ENCODE measurements at places on chromosomes 7 and 10.
A peak's percentile ranks its signal among the peaks of the same experiment; 100 is the strongest.

DNA sequence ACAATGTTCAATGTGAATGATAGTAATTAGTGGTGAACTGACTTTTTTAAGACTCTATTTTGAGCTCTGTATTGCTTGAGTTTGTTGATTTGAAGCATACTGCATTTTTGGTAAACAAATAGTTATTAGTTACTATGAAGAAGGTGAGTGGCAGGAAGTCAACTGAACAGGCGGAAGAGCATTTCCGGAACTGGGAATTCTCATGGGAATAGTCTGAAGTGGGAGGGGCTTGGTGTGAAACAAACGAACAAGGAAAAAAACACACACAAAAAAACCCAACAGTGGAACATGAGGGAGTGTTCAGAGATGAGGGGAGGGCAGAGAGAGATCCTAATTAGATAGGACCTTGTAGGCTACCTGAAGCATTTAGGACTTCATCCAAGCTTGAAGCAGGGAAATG lies 43.9 kb upstream of the C1QL3 start:
- no peak for DNase-seq

GRCh38 chr10:102422545-102423129 lies 2.0 kb downstream of the FBXL15 start:
- peak; percentile 78 for DNase-seq

DNA sequence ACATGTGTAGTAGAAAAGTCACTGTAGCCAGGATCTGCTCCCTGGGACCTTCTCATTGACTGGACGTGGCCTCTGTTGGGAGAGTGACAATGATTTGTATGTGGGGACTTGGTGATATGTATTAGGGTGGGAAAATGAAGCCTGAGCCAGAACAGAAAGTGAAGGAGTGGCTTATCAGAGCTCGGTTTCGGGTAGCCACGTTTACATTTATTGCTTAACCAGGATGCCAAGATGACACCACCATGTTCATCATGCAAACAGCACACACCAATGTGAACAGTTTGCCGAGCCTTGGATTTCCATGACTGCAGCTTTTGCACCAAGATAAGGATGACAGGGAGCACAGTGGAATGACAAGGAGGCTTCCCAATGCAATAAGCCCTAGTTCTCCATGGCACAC lies 112.8 kb upstream of the STK17A start:
- DNase-seq: no peak

DNA sequence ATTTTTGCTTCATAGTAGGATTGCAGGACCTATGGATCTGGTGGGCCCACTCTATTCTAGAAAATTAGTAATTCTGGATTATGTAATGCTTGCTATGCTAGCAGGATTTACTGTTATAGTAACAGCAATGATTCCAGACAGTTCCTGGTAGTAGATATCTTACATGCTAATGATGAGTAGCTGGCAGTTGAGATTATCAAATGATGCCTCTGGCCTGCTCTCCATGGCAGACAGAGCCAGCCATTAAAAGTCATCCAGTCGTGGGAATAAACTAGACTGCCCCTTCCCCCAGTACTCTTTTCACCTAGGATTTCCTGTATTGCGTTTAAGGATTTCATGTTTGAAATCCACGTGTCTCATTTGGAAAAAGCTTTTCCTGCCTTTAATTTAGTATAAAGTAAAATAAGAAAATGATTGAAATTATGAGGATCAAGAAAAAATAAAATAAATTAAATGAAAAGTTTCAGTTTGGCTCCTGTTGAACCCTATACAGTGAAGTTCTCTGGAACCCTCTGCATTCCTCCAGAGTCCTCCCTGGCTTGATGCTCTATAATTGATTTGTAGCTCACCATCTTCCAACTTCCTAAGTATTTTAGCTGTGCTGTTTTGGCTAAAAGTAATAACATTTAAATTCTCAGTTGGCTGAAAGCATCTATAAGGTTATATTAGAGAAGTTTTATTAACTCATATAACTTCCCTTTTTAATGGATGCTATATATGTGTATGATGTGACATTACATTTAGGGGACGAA lies 14.6 kb downstream of the UMAD1 start:
- no peak for DNase-seq

DNA sequence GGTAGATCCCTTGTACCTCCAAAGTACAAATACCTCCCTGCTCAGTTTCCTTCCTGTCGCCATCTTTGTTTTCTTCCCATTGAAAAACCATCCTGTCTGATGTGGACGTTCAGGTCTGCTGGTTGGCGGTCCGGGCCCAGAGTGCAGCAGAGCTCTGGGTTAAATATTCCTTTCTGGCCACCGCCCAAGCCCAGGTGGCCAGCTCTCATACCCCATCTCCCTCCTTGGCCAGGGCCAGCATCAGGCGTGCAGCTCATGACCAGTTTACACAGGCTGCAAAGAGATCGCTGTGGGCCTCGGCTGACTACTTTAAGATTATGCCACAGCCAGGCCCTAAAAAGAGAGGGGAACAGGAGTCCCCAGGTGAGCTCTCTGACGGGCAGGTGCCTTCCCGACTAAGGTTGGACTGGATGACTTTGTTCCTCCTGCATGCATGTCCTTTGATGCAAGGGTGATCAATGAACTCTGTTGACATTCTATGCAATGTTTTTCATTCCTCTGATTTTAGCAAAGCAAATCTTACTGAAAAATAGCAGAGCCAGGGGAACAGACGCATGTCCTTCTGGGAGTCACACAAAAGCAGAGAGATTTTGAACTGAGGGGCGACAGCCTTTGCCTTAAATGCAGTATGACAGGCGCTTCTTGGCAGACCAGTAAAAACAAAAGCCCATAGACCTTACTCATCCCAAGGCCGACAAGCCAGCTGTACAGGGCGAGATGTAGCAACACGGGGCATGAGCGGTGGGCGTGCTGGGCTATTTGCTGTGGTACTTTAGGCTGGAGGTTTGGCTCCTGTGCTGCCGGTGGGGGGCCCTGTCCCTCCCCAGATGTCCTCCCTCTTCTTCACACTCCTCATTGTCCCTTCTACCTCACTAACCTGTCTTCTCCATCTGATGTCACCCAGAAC lies 33.3 kb upstream of the SH2B2 start:
- DNase-seq: no peak

DNA sequence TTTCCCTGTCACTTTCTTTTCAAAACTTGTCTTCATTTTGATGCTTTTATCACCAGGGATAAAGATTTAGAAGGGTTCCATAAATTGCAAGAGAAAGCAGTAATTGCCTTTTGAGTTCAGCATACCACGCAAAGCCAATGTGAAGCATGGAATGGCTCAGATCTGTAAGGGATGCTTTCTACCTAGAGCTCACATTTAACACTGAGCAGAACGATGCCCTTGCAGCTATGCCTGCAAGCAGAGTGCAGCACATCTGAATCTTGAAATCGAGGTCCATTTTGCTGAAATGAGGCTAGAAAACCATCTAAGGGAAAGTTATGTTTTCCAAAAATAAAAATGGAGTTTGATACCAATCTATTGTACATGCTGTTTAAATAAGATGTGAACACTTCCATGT lies 171.2 kb upstream of the CELF2 start:
- no peak for DNase-seq

DNA sequence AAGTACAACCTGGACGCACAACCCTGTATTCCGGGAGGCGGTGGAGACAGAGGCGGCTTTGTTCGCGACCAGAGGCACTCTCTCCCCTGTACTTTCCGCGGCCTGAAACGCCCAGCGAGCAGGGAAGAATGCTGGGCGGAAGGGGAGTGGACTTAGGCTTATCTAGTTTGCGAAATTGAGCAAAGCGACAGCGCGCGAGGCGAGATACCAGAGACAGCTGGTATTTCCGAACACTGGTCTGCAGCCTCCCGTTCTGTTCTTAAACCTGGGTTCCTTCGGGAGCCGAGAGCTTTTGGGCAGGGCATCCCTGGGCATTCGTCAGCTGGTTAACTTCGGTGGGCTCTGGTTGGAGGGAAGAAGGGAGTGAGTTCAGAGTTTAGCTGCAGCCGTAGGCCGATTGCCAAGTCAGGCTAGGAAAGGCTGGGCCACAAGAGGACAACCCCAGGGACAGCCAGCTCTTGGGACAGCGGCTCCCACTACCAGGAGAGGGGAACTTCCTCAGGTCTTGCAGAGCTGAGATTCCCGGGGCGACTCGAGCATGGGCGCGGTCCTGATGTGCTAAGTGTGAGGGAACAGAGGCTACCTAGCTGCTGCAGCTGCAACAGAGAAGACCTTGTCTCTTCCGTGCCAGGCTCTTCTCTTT lies 3.9 kb downstream of the HMX3 start:
- DNase-seq: peak; percentile 49

DNA sequence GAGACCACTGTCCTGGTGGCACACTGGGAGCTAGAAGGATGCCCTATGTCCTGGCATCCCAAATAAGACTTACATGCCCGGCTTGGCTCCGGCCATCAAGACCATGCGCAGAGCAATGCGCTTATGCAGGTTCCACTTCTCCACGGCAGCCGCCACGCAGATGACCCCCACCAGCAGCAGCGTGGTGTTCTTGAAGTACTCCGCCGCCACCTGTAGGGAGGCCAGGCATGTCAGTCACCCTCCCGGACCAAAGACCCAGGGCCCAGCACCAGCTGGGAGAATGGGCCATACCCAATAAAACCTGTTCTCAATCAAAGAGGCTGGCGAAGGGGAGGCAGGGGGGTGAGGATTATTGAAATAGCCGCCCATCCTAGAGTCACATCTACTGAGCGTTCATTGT lies 19.9 kb downstream of the SLC13A4 start:
- DNase-seq: no peak

DNA sequence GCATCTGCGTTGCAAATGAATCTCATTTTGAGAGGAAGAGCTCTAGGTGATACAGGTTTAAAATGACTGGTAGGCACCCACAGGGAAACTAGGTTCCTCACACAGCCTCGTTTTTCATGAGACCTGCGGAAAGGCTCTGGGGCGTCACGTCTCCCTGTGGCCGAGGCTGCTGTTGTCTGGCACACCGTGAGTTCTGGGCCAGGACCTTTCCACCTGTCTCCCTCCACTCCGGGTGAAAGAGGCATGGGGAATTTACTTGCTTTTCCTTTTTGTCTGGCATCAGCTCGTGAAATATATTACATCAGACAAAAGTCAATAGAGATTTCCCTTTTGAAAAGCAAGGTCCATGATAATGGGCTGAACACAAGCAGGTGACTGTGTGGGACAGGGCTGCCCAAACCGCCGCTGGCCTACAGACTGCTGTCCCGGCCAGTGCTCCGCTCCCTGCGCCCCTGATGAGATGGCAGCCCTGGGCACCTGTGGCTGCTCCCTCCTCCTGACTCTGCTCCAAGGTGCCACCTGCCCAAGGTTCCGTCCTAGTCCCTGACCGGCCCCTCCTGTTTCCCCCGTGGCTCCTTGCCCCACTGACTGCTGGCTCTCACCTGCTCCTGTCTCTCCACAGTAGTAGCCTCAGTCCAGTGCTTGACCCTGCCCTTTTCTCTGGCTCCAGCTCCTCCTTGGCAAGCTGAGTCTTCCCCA lies 109.6 kb downstream of the NKX6-2 start:
- no peak for DNase-seq

GRCh38 chr7:26182283-26182682 lies 18.3 kb downstream of the HNRNPA2B1 start:
- no peak for DNase-seq

DNA sequence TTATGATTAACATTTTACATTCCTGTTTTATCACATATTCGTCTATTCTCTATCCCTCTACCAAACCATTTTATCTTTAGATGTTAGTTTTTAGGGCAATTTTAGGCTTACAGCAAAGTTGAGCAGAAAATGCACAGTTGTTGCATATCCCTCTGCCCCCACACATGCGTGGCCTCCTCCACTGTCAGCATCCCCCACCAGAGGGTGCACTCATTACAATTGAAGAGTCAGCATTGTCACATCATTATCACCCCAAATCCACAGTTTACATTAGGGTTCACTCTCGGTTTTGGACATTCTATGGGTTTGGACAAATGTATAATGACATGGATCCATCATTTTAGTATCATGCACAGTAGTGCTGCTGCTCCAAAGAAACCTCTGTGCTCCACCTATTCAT lies 86.4 kb downstream of the WDR37 start:
- no peak for DNase-seq

- no peak for DNase-seq
Measured at GRCh38 chr10:43344051-43344450, 27.4 kb upstream of the FXYD4 start.

DNA sequence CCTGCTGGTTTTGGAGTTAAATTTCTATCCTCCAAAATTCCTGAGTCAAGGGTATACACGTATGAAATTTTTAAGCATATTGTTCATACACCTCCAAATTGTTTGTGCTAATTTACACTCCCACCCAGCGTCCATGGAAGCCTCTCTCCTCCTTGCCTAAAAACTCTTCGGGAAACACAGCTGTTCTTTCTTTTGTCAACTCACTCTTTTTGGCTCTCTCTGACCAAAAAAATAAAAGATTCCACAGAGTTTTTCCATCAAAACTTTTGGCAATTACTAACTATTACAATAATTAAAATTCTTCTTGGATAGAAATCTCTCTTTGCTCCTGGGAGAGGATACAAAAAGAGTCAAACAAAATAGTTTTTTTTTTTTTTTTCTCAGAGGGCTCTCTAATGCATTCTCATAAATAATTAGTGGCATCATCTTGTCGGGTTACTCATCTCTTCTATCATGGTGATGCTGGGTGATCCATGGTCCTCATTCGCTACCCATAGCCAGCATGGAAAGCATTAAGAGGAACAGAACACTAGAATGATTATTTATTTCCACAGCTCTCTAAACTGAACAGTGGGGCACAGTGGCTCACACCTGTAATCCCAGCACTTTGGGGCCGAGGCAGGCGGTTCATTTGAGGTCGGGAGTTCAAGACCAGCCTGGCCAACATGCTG lies 310.7 kb downstream of the SFMBT2 start:
- DNase-seq: no peak

- no peak for DNase-seq
Measured at GRCh38 chr7:69610374-69611084, 12.3 kb downstream of the AUTS2 start.

DNA sequence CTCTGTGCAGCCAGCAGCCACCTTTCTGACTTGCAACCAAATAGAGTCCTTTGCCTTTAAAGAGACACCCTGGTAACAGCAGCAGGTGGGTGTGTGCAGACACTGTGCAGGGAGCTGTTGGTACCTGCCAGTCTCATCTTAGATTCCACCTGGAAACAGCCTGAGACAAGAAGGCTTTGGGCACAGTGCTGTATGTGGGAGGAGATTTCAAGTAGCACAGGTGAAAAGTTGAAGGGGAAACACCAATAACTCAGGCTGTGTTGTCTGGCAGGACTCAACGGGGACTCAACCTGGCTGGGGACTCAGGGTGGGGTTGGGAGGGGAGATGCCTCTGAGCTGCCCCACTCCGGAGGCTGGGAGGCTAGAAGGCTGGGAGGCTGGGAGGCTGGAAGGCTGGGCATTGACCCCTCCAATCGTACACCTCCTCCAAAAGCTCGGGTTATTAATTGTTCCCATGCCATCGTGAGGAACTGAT lies 6.7 kb downstream of the CPXM2 start:
- no peak for DNase-seq

GRCh38 chr7:101581891-101582290 lies 47.2 kb downstream of the MYL10 start:
- peak; percentile 2 for DNase-seq

- no peak for DNase-seq
Measured at GRCh38 chr7:23018750-23019149, 4.8 kb upstream of the HYCC1 start.

GRCh38 chr10:69644658-69645295 lies 14.7 kb downstream of the FAM241B start:
- DNase-seq: peak; percentile 82
